ENCODE measurements at places on chromosomes 16 and 17.

DNA sequence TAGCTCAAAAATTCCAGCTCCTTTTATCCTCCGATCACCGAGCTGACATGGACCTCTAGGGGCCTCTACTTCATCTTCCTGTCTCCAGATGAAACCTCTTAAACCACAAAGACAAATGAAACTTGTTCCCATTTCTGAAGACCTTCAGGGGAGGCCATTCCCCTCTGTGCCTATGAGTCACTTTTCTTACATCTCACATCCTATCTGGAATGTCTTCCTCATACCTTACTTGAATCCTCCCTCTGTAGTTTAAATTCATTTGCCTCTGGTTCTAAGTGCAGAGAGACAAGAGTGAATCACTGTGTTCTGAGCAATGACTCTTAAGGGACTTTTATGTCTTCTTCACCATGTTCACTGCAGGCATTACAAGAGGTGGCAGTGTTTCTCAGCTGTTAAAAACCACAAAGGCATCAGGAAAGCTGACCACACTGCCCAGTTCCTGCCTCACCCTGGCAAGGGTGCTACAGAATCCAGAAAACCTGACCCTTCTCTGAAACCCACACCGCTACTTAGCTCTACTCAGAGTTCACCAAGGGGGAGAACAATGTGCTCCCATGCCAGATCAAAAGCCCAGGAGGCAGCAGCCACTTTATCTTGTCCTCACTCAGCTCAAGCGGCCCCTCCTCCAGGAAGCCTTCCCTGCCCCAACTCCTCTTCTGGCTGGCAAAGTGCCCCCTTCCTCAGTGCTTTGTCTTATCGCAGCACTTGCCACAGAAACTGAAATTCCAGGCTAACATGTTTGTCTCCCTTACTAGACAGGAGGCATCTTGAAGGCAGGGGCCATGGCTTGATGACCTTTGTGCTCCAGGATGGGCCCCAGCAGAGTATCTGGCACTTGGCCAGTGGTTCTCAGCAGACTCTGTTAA lies 6.4 kb downstream of the CUEDC1 start:
- no peak for DNase-seq

DNA sequence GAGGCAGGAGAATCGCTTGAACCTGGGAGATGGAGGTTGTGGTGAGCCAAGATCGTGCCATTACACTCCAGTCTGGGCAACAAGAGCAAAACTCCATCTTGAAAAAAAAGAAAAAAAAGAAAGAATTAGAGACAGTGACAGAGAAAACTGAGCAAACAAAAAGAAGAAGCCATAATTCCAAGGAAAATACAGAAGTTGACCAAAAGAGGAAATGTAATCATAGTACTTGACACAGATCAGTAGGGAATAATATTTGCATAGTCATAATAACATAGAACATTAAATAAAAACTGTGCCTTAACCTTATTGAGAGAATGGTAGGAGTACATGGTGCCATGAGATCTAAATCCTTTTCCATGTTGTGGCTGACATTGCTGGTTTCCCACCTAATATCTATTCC lies 14.7 kb upstream of the USP31 start:
- DNase-seq: no peak

DNA sequence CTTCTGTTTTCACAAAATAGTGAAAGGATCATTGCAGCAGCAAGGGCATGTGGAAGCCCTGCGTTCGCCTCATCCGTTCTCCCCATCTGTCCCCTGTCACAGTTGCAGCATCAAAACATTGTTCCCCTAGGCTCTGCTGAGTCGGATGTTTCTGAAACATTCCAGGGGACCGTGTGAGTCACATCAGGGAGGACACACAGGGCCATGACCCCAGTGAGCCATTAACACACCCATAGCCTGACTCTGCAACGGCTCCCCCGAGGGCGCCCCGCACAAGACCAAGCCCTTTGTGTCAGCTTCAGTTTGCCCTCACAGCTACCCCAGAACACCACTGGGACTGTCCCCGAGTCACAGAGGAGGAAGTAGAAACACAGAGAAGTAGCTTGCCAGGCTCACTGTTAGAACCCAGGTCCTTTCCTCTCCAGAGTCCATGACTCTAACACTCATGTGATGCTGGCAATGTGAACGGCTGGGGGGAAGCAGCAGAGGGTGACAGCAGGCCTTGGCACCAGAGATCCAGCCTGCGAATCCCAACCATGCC lies 63.3 kb upstream of the HSBP1 start:
- no peak for DNase-seq

DNA sequence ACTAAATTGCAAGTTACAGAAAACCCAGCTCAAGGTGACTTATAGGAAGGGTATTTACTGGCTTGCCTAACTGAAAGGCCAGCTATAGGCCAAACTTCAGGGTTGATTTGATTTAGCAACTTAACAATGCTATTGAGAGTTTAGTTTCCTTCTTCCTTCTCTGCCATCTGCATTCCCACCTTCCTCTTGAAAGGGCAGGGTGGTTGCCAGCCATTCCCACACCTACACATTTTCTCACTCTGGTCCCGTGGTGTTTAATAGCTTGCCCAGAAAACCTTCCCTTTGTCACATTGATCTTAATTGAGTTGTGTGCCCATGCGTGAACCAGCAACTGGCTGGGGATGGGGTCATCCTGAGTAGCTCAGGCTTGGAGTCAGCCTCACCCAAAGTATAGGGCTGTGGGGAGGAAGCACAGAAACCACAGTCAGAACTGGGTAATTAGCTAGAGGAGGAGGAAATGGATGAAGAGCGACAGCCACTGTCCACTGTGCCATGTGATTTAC lies 194.7 kb downstream of the SPECC1 start:
- no peak for DNase-seq

- no peak for DNase-seq
These were observed 16.3 kb upstream of the CACNG4 start for GRCh38 chr17:66948061-66948750.

GRCh38 chr17:78248051-78248914 lies 16.9 kb downstream of the TMEM235 start:
- no peak for DNase-seq

DNA sequence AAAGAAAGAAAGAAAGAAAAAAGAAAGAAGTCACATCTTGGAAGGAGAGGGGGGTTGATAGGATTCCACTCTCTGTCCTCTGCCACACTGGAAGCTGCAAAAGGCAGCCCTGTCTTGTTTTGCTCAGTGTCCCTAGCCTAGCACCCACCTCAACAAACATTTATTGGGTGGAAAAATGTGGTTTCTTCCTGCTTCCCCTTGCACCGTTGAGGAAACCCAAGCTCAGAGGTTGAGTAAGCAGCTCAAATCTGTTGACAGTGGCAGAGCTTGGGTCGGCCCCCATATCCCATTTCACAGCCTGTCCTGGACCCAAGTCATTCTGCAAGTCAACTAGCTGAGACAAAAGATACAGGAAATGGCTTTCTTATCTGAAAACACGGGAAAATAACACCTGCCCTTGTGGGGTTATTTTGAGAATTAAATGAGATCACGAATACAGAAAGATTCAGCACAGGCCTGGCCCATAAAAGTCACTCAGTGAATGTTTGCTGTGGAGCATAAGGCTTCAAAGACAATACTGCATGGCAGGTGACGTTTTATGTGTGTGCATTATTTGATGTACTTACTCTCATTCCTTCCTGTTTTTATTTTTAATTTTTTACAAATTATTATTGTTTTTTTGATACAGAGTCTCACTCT lies 63.6 kb downstream of the SCNN1B start:
- no peak for DNase-seq

DNA sequence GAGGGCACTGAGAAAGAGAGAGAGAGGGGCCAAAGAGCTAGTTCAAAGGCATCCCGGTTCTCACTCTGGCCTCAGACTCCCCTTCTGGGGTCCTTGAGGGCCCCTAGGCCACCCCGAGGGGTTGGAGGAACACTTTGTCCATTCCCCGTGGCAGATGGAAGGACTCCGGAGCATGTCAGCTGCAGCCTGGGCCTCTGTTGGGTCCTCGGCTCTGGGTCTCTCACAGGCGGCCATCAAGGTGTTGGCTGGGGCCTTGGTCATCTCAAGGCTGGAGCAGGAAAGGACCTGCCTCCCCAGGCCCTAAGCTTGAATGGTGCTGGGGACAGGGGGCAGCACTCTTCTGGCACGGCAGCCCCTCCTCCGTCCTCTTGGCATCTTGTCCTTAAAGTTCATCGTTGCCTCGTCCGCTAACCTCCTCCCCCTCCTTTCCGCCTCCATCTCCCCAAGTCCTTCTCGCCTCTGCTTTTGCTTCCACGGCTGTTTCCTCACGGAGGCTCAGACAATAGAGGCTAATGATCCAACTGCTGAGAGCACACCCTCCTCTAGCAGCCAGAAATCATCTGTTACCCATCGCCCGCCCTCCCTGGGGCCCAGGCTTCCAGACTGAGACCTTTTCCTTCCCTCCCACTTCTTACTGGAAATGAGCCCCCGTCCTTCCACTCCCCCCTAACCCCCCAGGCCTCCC lies 23.3 kb downstream of the CCR7 start:
- DNase-seq: no peak

- DNase-seq: no peak
These were observed 589 bp downstream of the ARL6IP1 start for GRCh38 chr16:18800775-18801144.

GRCh38 chr17:4636474-4637100 lies 4.9 kb downstream of the ALOX15 start:
- no peak for DNase-seq

- no peak for DNase-seq
These were observed 52.0 kb downstream of the SREBF1 start for GRCh38 chr17:17784657-17785267.

GRCh38 chr16:75083813-75084212 lies 32.8 kb downstream of the LDHD start:
- DNase-seq: peak; percentile 20

DNA sequence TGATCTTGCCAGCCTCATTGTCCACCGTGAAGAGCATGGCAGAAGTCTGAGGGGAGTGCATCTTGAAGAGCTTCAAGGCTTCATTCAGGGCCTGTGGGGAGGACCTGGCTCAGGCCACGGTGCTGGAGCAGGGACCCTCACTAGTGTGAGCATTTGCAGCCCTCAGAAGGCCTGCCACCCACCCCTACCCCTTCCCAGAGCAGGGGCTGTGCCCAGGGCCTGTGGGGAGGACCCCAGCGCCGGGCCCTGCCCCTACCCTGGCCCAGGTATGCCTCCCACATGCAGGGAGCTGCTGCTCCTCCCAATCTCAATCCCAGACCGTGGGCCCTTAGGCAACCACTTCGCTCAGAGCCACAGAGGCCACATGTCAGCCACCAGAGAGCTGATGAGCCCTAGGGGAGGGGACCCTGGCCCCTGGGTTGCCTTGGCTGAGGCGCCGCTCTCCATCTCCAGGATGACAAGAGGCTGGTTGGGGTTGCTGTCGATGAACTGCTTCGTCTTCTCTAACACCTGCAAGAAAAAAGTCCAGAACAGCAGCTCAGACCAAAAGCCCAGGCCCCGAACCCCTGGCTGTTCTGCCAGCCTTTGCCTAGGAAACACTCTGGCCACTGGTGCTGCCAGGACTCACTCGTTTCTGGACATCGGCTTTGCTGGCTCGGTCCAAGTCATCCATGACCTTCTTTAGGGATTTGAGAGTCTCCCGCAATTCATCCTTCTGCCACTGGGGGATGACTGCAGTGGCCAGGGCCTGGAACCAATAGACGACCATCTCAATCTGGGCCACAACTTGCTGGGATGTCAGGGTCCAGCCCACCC lies 1.8 kb upstream of the EXOSC6 start:
- DNase-seq: no peak

- DNase-seq: peak; percentile 18
These were observed 22.5 kb downstream of the EIF4A3 start for GRCh38 chr17:80124351-80124981.

GRCh38 chr16:53043428-53043831 lies 9.3 kb downstream of the CHD9NB start:
- no peak for DNase-seq

DNA sequence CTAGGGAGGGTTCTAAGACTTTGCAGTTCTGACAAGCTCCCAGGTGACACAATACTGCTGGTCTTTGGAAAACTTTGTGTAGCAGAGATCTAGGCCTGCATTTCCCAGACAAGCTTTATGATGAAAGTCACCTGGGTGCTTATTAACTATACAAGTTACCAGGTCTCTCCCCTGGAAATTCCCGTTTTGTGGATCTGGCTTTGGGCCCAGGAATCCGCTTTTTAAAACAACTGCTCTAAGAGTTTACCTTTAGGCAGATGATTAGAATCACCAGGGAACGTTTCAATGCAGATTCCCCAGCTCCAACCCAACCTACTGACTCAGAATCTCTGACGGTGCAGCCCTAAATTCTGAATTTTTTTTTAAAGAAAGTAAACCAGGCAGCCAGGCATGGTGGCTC lies 36.3 kb downstream of the MYH3 start:
- no peak for DNase-seq

- peak; percentile 84 for DNase-seq
These were observed 1.1 kb downstream of the MAPT start for GRCh38 chr17:45895304-45895968.

Data from NCI-H1092 treated with DMSO at 0.1 percent for 48 hours (cell line).